ENCODE measurements at places on chromosomes 3 and 15.

GRCh38 chr3:160830796-160831195, 74.8 kb downstream of the PPM1L start:
- no peak for DNase-seq

DNA sequence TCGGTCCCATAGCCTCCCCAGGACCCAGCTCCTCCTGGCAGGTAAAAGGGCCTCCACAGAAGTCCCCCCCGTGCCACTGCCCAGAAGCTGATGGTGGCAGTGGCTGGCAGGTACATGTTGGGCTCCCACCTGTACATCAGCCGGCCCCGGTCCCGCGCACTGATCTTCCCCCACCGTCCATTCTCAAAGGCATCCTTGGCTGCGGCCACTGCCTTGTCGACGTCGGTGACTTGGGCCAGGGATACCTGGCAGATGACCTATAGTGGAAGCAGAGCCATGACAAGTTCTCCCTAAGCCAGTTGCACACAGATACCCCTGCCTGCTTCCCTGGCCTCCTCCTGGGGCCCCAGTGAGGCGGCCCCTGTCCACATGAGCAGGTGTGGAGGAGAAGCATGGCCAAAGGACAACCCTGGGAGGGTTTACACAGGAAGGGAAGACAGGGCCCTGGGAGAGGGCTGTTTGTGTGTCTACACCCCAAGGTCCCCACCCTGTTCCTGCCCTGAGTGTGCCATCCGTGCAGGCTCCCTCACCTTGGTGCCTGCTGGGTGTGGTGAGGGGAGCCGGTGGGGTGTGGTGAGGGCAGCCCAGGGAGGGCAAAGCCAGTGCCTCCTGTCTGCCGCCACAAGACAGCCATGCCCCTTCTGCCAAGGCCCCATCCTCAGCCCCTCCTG, 44.8 kb downstream of the ALDH1L1 start:
- no peak for DNase-seq

DNA sequence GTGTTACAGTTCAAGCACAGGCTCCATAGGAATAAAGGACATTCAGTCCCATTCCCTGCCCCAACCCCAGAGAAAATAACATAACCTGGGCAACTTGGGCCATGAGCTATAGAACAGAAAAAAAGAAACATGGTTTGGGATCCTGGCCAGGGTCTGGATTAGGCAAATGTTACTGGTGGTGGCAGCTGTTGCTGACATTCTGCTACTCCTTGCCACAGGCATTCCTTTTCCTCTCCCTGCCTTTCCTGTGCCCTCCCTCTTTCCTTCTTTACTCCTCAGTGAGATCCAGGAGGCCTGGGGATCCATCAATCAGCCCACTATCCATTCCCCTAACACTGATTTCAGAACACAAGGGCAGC, 129.1 kb downstream of the NTRK3 start:
- DNase-seq = no peak

GRCh38 chr3:51879937-51880336, 4.5 kb upstream of the IQCF5 start:
- no peak for DNase-seq

- no peak for DNase-seq
These were observed 103.2 kb downstream of the DPH6 start for GRCh38 chr15:35442742-35443141.

DNA sequence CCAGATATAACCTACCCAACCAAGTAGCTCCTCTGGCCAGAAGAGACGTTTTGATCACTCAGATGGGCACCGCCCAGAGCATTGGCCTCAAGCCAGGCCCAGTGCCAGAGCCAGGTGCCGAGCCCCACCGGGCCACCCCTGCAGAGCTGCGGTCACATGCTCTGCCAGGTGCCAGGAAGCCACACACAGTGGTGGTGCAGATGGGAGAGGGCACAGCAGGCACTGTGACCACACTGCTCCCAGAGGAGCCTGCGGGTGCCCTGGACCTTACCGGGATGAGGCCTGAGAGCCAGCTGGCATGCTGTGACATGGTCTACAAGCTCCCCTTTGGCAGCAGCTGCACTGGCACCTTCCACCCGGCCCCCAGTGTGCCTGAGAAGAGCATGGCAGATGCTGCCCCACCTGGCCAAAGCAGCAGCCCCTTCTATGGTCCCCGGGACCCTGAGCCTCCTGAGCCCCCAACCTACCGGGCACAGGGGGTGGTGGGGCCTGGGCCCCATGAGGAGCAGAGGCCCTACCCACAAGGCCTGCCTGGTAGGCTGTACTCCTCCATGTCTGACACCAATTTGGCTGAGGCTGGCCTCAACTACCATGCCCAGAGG, 19.1 kb upstream of the APEH start:
- no peak for DNase-seq

Measured in activated T-helper 1 cell treated with anti-CD3 and anti-CD28 coated beads, Interleukin-2, amount 50 U/mL, for 16 hours (primary cell).